ENCODE measurements at places on chromosomes 4 and X. TPM values are rescaled to one million over a fixed set of nuclear protein-coding genes. Genes with fewer than 3 reads are reported as not detected.

- DNase-seq = no peak
Measured at GRCh38 chrX:153526042-153526441, 8.6 kb downstream of the ATP2B3 start.

DNA sequence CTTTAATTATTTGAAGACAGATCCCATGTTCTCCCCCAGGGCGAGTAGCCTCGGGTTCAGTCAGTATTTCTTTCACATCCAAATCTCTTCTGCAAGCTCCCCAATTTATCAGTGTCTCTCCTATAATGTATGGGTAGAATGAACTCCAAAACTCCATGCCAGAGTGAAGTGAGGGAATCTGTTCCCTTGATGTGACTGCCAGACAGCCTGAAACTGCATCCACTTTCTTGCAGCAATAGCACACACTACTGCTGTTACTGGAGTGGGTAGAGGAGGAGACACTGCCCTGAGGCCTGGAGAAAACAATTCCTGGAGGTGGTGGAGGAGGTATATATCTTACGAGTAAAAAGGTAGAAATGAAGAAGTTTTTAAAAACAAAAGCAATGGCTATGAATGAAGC lies 11.0 kb downstream of the LNX1 start:
- DNase-seq = no peak

- no peak for DNase-seq
Measured at GRCh38 chrX:105120463-105120862, 100.0 kb downstream of the TEX13A start.

Gene DMRTC1
- polyA plus RNA-seq = not detected

GRCh38 chr4:14560577-14560976 lies 441.7 kb upstream of the CPEB2 start:
- DNase-seq = no peak

GRCh38 chrX:9560219-9560618 lies 95.4 kb downstream of the TBL1X start:
- DNase-seq = no peak

Gene CFP
- polyA plus RNA-seq = 0.05 TPM

Gene SLC6A14
- not detected for polyA plus RNA-seq

Gene NHSL2
- polyA plus RNA-seq = 3.1 TPM

Gene MFAP3L
- 0.31 TPM for polyA plus RNA-seq

GRCh38 chrX:13520351-13520750 lies 49.0 kb upstream of the EGFL6 start:
- DNase-seq = no peak

Gene SATL1
- polyA plus RNA-seq = not detected

Gene BANK1
- 0.25 TPM for polyA plus RNA-seq

- no peak for DNase-seq
Measured at GRCh38 chr4:98490251-98490650, 168.2 kb downstream of the TSPAN5 start.

GRCh38 chr4:79597266-79597665 lies 189.2 kb upstream of the GK2 start:
- no peak for DNase-seq

GRCh38 chr4:12723849-12724447 lies 760.2 kb downstream of the RAB28 start:
- DNase-seq = no peak

Gene CACNA1F
- not detected for polyA plus RNA-seq

Gene GRIA3
- 0.06 TPM for polyA plus RNA-seq

Gene LARP7
- 44.2 TPM for polyA plus RNA-seq

Gene TRMT44
- 7.0 TPM for polyA plus RNA-seq

DNA sequence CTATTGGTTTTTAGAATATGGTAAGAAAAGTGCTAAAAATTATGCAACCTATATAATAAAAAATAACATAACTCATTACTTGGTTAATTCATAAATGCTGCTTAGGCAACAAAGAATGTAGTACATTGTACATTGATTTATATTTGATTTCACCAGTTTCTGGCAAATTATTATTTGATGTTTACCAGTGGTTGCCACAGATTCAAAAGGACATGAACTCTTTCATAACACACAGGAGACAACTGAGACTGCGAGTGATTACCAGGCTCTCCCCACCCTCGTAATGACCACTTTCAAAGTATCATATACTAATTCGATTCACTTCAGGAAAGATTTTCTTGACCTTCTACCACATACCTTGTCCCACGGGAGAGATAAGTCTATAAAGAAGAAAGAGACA lies 158.5 kb downstream of the NR3C2 start:
- DNase-seq = no peak

DNA sequence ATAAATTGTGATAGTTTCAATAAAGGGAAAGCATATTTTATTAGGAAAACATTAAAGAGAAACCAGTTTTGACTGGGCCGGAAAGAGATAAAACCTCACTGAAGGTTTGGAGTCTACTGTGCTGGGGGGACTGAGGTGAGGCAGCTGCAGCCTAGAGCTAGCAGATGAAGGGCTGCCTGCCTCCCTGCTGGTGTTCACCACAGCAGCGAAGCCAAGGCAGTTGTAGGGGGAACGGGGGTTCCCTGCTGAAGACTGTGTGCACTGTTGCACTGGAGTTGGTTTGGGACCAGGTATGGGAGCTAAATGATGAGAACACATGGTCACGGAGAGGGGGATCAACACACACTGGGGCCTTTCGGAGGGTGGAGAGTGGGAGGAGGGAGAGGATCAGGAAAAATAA lies 546.5 kb upstream of the SMIM31 start:
- no peak for DNase-seq

- DNase-seq = no peak
Measured at GRCh38 chrX:46447384-46447783, 97.8 kb downstream of the ZNF674 start.

GRCh38 chr4:8013976-8014726 lies 74.5 kb upstream of the AFAP1 start:
- no peak for DNase-seq

GRCh38 chr4:114349543-114350175 lies 248.9 kb upstream of the UGT8 start:
- peak; percentile 16 for DNase-seq

DNA sequence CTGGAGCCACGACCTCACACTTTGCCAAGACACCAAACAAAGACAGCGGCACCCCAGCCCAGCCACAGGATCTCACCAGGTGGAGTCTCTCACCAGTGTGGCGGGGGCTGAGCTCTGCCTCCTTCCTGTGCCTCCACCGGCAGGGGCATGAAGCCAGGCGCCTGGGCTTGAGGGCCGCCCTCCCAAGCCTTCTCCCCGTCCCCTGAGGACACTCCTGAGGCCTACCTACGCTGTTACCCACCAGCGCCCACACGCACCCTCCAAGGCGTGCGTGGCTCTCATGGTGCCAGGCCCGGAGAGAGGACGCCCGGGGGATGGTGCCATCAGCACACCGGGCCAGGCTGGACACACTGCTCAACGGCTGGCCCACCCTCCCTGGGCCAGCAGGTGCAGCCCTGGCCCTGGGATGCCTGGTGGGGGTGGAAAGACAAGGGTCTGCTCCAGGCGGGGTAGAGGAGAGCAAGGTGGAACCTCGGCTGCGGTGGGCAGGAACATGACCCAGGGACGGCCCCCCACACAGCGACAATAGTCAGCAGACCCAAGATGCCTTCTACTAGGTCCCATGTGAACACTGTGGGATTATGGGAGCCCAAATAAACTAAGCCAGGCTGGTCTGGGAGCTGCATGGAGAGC lies 22.1 kb downstream of the NELFA start:
- no peak for DNase-seq

Gene TRAM1L1
- polyA plus RNA-seq = 3.7 TPM

Gene DMD
- polyA plus RNA-seq = 7.6 TPM

- DNase-seq = no peak
Measured at GRCh38 chr4:174156239-174156826, 127.1 kb downstream of the FBXO8 start.

- DNase-seq = no peak
Measured at GRCh38 chr4:183631577-183632198, 27.3 kb downstream of the RWDD4 start.

DNA sequence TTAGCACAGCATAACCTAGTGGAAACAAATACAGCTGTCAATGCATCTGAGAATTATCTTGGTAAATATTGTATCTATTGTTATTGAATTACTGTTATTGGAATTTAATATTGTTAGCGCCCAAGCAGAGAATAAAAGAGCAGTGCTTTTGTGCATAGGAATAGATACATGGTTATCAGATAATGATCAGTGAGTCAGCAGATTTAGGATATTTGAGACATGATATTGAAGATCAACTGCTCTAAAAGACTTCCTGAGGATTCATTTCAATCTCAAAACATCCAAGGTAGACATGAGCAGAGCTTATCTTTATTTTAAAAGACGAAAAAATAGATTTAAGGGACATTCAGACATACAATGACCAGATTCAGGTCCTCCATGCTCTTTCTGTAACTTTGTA lies 10.6 kb upstream of the H2AZ1 start:
- no peak for DNase-seq

DNA sequence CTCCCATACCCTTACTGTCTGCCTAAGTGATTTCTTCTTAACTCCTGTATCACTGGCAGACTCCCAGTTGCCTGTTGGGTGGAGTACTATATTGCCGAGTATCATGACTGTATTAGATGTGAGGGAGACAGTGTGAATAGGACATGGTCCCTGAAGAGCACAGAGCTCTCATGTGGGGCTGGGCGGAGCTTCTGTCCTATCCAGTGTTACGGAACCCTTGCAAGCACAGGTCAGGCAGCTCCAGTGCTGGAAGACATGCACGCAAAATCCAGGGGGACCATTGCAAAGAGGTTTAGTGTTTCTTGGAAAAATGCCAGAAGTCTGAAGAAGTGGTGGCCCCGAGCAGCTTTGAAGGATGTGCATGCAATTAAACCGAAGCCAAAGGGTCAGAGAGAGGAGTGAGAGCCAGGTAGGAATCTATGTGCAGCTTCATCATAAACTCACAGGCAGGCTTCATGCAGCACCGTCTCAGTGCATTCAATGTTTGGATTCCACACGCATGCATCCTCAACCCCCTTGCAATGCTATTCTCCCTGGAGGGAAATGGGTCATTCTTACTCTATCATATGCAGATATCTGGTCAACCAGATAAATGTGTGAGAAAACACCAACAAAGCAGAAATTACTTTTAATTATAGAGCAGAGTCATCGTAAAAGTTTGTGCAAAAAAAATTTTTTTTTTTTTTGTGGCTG lies 49.7 kb upstream of the DHRSX start:
- DNase-seq = no peak

GRCh38 chr4:147546349-147546748 lies 65.5 kb downstream of the EDNRA start:
- DNase-seq = peak; percentile 92

Gene DCAF12L1
- polyA plus RNA-seq = not detected

DNA sequence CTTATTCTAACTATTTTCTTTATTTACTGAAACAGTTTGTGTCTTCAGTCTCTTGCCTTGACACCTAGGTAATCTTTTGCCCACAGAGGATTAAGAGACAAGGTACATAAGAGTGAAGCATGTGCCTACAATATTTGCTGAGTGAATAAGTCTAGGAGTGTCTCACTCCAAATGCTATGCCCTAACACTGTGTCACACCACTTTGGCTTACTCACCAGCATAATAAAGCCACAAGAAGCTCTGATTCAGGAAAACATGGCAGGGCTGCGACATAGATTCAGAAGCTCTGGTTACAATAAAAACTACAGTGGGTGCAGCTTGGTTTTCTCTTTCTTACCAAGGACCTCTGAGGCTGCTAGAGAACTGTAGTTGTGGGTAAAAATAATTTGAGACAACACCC lies 127.1 kb downstream of the RBM46 start:
- no peak for DNase-seq

Gene SLIT2
- 16.0 TPM for polyA plus RNA-seq

- peak; percentile 13 for DNase-seq
Measured at GRCh38 chrX:68895341-68895755, 66.5 kb downstream of the EFNB1 start.

DNA sequence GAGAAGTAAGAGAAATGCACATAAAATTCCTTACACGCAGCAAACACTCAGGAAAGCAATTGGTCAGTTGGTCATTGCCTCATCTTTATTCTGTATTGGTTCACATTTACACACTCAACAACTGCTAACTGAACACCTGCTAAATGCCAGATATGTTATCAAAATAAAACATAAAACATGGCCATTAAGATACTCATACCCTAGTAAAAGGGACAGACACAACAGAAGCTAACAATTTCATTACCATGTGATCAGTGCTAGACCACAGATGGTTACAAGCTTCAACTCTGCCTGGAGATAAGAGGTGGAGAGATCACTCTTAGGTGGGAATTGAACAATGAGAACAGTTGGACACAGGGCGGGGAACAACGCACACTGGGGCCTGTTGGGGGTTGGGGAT lies 26.2 kb downstream of the TEC start:
- no peak for DNase-seq

Gene RBM47
- polyA plus RNA-seq = 0.48 TPM

- no peak for DNase-seq
Measured at GRCh38 chrX:78886550-78886949, 58.6 kb upstream of the P2RY10 start.

Gene UTP14A
- polyA plus RNA-seq = 20.8 TPM

Gene FAM9B
- polyA plus RNA-seq = not detected

Gene GLUD2
- 1.4 TPM for polyA plus RNA-seq

GRCh38 chrX:54786967-54787366 lies 11.1 kb downstream of the ITIH6 start:
- DNase-seq = no peak

GRCh38 chrX:72478351-72478750 lies 94.3 kb downstream of the HDAC8 start:
- no peak for DNase-seq

Gene LRP2BP
- 0.09 TPM for polyA plus RNA-seq

Gene RBM46
- not detected for polyA plus RNA-seq

Data from AG04450 (cell line).